ENCODE measurements at places on chromosomes 3 and 15.

DNA sequence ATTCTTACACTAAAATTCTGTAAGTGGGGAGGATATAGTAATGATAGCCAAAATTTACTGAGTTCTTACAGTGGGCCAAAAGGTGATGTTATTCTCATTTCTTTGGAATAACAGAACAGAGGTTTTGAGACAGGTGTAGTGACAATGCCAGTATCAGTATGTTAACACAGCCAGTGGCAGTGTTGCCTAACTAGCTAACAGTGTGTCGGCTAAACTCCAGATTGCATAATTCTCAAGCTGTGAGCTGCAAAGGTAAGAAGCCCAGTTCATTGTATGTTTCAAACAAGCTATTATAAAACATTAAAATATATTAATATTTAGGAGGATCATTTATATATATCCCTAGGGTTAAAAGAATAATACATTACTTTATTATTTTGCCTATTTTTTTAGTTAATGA is 920 bp downstream of the SLC15A2 start:
- peak; percentile 23 for DNase-seq

DNA sequence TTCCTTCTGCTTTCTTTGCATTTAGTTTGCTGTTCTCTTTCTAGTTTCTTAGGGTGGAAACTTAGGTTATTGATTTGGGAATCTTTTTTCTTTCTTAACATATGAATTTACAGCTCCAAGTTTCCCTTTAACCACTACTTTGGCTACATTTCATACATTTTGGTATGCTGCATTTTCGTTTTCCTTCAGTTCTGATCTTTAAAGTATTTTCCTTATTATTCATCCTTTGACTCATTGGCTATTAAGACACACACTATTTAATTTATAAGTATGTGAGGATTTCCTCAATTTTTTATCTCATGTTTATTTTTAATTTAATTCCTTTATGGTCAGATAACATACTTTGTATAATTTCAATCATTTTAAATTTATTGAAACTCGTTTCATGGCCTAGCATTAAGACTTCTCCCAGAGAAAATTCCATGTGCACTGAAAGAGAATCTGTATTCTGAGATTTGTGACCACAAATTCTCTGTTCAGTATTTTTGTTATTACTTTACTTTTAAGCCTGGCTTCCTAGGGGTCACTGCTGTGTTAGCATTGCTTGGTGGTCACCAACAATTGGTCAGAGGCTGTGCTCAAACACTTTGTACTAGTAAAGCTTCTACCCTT is 87.7 kb downstream of the CFAP20DC start:
- DNase-seq = no peak

DNA sequence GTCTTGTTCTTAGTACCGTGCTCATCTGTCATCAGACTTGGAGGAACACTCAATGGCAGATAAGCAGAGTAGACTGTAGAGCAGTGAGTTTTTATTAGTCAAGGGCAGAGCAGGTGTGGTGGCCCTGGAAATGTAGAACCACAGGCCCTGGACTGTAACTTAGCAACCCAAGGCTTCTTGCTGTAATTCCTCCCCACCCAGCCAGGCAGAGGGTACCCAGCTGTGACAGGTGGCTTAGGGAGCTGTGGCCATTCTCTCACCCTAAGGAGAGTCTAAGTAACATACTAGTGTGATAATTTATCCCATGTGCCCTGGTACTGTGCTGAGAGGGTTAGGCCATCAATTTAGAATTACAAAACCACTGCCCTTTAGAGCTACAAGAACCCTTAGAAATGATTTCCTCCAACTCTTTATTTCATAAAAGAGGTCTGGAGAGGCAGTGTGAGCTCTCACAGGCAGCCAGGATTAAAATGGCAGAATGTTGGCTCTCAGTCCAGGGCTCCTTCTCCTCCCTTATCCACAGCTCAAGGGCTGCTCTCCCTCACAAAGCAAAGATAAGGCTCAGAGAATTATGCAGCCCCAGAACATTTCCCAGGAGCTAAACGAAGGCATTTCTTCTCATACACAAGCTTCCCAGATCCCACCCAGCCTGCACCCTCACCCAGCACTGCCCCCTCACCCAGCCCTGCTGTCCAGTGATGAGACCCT is 3.0 kb downstream of the POMGNT2 start:
- DNase-seq = no peak

DNA sequence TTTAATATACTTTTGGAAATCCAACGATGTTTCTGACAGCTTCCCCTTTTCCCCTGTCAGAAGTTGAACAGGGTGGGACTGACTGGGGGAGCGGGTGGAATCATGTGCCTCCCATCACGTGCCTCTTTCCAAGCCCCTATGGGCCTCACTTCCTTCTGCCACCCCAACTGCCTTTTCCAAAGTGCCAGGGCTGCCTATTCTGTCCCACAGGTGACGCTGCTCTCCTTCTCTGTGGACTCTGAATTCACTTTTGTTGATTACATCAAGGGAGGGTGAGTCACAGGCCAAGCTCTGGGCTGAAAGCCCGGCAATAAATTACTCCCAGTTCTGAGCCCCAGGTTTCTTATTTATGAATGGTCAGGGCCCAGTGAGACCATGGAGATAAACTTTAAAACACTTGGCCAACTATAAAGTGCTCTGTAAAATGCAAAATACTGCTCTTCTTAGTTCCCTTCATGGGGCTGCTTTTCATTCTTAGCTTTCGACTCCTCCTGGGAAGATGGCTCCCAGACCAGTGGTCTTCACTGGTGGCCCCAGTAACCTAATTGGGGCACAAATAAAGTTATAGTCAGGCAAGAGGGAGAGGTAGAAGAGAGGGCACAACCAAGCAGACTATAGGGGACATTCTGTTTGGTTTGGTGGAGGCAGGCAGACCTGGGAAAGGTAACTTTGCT is 12.3 kb downstream of the CPNE9 start:
- peak; percentile 82 for DNase-seq

DNA sequence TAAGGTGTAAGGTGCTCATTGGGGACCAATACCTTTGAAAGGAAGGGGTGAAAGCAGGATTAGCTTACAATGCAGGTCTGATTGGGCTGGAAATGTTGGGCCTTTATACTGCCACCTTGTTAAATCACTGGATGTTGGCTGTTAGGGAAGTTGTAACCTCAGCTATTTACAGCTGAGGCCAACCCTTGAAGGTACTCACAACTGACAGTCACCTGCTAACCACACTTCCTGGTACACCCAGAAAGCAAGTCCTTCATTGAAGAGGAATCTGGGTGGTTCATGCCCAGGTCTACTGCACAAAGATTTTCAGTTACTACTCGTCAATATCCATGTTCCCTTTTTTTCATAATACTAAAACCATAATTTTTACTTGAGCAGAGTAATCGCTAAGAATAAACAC is 65.4 kb upstream of the CLDN18 start:
- no peak for DNase-seq

DNA sequence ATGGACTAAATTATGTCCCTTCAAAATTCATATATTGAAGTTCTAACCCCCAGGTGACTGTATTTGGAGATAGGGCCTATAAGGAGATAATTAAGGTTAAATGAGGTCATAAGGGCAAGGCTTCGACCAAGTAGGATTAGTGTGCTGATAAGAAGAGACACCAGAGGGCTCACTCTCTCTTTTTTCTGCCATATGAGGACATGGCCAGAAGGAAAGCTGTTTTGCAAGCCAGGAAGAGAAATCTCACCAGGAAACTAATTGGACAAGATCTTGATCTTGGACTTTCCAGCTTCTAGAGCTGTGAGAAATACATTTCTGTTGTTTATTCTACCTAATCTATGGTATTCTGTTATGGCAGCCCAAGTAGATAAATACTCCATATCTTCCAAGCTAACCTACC is 503.6 kb upstream of the NAALADL2 start:
- peak; percentile 53 for DNase-seq

DNA sequence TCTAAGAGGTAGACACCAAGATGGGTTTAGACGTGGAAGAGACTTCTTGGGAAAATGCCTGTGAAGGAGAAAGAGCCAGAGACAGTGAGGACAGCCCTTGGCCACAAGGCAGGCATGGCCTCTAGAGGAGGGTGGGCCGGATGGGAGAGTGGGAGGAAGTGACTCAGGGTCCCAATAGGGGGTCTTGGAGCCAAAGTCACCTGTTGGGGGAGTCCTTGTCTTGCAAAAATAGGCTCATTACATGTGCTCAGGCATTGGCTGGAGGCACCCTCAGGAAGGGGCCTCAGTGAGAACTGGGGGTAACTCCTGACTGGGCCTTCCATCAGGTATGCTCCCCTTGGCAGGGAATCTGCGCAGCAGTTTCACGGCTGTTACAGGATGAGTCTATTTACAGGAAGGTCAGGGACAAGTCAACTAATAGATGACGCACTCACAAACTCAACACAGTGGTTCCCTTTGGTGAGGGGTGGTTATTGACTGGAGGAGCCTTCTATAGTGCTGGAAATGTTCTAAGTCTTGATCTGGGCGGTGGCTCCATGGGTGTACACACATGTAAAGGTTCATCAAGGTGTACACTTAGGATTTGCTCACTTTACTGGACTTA is 259.6 kb downstream of the XXYLT1 start:
- no peak for DNase-seq

GRCh38 chr3:38139191-38139590 is 730 bp downstream of the MYD88 start:
- no peak for DNase-seq

DNA sequence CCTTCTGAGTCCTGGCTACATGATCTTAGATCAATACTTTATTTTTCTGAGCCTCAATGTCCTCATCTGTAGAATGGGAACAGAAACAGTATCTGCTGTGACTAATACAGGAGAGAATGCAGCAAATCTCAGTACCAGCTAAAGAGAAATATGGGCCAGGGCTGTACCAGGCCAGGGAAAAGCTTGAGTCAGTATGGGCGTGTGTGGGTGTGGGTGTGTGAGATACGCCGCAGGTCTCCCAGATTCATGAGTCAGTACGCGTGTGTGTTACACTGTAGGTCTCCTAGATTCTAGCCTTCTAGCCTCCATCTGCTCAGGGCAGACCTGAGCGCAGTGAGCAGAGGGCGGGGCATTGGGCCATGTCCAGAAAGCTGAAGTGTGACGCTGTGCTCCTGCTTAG is 15.2 kb downstream of the GNAI2 start:
- no peak for DNase-seq

DNA sequence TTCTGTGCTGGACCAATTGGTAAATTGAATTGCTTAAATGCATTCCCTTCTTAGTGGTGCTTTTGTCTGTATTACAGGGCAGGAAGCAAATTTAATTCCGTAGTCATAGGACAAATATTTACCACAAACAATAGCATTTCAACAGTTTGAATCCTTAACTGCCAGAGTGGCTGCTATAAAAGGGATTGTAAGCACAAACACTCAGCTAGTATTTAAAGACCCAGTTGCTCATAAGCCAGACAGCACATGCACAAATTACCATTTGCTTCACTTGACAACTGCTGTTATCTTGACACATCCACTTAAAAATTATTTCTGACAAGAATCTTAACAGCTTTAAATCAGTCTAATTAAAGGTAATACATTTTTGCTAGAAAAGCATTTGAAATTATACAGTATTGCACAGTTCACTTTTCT is 490.2 kb upstream of the ADAMTS9 start:
- DNase-seq = no peak

DNA sequence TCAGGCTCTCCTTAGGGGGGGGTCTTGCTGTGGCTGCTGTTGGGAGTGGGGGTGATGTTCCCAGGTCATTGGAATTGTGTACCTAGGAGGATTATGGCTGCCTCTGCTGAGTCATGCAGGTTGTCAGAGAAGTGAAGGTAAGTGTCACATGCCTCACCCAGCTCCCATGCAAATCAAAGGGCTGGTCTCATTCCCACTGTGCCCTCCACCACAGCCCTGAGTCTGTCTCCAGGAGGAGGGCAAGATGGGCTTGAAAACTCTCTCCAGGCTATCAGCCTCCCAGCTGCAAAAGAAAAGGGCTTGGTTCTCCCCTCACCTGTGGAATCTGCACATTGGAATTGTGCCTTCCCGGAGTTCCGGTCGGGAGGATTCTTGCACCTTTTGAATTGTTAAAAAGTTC is 580.5 kb downstream of the NSUN3 start:
- no peak for DNase-seq

DNA sequence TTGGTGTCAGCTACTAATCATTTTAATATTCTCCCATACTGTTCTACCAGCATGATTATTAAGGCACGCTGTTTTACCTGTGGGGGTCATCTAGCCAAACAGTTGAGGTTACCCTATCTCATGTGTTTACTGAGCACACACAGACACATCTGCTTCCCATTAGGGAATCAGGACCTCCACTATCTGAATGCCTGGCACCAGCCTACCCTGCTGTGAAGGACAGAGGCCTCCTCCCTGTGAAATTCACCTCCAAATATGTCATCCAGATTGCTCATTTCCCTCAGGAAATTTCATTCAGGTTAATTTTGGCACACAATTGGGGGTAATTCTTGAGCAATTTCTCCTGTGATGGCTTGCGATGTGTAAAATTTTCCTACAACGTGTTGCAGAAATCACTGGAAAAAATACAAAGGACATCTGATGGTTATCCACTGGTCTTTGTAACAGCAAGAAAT is 155.6 kb upstream of the NR2E3 start:
- no peak for DNase-seq

DNA sequence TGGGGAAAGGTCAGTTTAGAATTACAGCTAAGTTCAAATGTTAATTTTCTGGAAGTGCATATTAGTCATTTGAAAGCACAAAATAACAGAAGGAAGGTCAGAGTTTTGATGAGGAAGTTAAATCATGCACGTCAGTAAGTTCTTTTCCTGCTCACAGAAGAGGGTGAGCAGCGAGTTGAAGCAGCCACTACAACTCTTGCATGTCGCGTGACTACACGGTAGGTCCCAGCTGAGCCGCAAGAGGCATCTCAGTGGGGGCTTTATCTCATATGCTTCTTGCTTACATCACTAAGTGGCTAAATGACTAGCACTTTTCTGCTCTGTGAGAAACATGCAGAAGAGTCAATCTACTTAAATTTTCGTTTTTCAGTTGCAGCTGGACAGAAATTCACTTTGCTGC is 21.3 kb upstream of the SEC62 start:
- peak; percentile 35 for DNase-seq

GRCh38 chr3:8458238-8458661 is 43.4 kb upstream of the LMCD1 start:
- DNase-seq = no peak

DNA sequence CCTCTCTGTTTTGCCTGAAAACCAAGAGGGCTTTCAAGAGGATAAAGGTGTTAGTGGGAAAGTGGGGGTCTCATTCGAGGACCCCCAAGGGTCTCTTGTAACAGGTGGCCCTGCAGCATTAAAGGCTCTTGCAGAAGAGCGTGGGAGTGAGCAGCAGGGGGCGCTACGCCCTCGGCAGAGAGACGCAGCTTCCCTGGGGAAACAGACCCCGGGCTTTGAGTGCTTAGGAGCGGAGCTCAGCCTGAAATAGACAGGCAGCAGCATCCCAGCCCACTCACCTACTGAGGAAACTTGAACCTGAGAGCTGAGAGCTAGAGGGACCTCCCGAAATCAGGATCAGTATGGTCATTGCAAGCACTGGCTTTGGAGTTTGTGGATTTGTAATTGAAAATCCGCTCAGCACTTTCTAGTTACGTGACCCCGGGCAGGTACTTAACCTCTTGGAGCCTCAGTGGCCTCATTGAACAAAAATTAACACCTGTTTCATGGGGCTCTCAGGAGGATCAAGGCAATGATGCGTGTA is 25.7 kb downstream of the RPLP1 start:
- peak; percentile 35 for DNase-seq

GRCh38 chr3:2872884-2873283 is 237.3 kb downstream of the IL5RA start:
- DNase-seq = no peak

All from pons (tissue), 1 donor.